NB4 (cell line): ENCODE measurements at places on chromosomes 4 and X.

- no peak for DNase-seq
Observed at GRCh38 chr4:113303315-113303714, 253.9 kb downstream of the ANK2 start.

GRCh38 chrX:101416691-101417090 lies 8.7 kb downstream of the HNRNPH2 start:
- no peak for DNase-seq

DNA sequence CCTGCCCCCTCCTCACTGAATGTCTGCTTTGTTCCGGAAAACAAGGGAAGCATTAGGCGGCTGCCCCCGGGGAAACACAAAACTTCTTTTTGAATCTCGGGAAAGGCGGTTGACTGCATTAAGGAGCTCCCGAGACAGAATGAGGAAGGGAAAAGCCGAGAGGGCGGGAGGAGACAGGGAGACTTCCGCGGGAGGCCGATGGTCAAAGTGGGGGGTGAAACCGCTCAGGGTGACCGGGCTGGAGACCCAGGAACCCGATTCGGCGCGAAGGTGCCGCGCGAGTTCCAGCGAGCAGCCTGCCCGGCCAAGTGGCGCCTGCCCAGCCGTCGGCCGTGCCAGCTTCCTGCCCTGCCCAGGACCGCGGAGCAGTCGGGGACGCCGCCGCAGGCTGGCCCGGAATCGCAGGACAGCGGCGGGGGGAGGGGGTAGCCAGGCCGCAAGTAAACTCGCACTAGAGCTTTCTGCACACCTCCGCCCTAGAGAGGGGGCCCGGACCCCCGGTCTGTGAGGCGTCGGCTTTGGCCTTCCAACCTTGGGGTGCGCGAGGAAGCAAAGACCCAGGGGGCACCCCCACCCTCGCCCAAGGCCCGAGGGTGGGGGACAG lies 55.1 kb upstream of the BCOR start:
- DNase-seq = peak; percentile 76

GRCh38 chr4:105558277-105558676 lies 5.9 kb downstream of the ARHGEF38 start:
- DNase-seq = peak; percentile 2

DNA sequence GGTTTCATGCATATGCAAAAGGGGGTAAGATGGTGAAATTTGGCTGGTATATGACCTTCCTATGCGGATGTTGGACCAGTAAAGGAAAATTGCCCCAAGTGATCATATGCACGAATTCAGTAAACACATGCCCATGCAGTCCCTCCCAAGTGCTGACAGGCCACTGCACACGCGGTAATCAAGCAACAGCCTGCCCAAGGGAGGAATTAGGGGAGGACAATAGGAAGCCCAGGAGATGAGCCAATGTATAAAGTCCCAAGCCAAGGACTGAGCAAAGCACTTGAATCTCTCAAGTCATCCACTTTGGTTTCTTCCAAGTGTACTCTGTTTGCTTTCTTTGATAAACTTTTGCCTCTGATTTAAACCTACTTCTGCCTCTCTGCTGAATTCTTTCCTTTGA lies 21.1 kb downstream of the MAGEB16 start:
- DNase-seq = no peak

DNA sequence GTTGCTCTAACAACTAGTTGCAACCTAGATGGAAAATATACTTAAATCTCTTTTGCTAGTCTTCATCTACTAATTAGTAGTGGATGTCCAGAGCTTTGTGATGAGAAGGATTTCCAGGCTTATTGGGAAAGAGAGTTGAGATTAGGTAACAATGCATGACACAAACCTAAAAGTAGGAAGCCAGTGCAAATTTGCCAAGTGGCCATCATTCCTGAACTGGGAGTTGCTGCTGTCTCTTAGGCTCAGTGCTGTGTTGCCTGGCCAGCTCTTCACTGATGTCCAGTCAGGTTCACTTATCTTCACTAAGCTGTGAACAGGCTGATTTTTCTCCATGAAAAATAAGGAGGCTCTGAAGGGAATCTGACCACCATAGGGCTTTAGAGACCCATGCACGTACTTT lies 105.6 kb upstream of the AMOT start:
- DNase-seq = no peak

GRCh38 chr4:22315628-22316027 lies 200.2 kb downstream of the ADGRA3 start:
- DNase-seq = peak; percentile 3

- no peak for DNase-seq
Observed at GRCh38 chr4:52546449-52546848, 112.7 kb downstream of the USP46 start.

DNA sequence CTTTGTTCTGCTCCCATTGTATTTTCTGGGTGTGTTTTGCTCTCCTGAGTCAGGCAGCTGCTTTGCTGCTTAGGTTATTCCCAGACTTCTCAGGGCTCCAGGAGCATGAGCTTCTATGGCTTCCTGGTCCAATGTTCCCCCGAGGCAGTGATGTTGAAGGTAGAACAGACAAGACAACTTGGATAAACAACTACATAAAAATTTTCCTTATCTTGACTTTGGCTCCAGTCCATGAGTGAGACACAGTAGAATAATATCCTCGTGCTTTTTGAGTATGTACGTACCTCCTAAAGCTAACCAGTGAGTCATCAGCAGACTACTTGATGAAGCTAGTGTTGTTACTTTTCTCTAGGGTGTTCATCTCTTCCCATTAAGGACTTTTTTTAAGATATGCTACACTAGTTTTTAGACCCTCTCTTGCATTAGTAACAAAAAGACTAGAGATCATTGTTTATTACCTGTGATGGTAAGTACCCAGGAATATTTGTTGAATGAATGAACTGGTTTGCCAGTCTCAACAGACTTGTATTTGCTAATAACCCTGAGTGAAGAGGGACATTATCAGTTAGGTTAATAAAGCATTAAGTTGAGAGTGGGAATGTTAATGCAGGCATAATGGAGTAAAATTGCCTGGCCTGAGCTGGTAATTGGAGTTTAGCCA lies 131.9 kb downstream of the FHIP1A start:
- DNase-seq = no peak
